ENCODE measurements at places on chromosomes 6 and 20.

DNA sequence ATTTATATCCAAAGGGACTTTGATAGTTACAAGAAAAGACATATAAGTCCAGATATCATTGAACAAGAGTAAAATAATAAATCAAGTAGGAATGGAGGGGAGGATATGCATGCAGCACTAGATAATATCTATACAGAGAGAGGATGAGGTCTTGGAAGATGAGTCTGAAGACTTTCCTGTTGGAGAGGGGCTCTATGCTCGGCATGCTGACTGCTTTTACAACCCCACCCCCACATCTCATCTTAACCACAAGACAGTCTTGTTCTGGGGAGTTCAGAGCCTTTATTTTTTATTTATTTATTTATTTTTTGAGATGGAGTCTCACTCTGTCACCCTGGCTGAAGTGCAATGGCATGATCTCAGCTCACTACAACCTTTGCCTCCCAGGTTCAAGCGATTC, 48.4 kb upstream of the IER3 start:
- DNase-seq = no peak

- DNase-seq = no peak
Measured at GRCh38 chr6:25314509-25315175, 35.5 kb downstream of the CARMIL1 start.

GRCh38 chr6:42128460-42129359, 13.7 kb downstream of the C6orf132 start:
- no peak for DNase-seq

GRCh38 chr6:10248378-10248843, 166.5 kb downstream of the TFAP2A start:
- no peak for DNase-seq

- no peak for DNase-seq
Measured at GRCh38 chr6:85715797-85716196, 73.1 kb upstream of the SYNCRIP start.

Measured in RWPE2 (cell line).